ENCODE measurements at places on chromosomes 16 and 17. TPM values are rescaled to one million over a fixed set of nuclear protein-coding genes. Genes with fewer than 3 reads are reported as not detected.

DNA sequence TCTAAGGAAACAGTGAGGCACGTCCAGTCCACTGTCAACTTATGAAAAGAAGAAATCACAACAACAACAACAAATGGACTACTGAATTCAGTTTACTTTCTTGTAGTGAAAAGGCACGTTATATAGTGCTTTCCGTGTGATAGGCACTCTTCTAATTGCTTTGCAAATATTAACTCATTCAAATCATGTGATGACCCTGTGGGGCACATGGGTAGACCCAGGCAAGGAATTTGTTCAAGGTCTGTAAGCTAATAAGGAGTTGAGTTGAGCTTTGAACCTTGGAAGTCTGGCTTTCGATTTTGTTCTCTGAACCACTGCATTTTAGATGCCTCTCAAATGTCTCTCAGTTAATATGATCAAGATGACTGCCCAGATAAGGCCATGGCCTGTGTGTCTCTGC lies 295.1 kb upstream of the RBFOX1 start:
- DNase-seq: no peak

DNA sequence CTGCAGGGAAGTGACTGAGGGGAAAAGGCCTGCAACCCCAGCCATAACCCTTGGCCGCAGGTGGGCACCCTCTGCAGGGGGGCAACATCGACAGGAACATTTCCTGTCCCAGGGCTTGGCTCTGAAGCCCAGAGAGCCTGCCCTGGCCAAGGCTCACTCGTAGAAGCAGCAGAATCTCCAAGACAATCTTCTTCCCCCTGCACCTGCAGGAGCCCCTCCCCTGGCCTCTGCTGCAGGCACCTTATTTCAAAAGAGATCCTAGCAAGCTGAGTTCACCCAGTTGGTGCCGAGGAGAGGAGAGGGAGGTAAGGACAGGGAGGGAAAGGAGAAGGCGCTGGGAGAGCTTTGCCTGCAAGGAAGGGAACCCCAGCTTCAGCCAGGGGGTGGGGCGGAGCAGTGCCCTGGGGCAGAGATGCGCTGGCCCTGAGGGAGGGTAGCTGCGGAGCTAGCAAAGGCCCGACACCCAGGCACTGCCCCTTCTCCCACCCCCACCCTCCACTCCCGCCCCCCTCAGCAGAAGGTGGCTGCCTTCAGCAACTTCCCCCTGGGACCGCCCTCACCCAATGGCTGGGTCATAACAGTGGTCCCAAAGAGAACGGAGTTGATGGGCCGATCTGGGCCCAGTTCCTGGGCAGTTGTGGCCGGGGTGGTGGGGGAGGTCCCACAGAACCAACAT lies 104.3 kb upstream of the TNRC6C start:
- DNase-seq: no peak

DNA sequence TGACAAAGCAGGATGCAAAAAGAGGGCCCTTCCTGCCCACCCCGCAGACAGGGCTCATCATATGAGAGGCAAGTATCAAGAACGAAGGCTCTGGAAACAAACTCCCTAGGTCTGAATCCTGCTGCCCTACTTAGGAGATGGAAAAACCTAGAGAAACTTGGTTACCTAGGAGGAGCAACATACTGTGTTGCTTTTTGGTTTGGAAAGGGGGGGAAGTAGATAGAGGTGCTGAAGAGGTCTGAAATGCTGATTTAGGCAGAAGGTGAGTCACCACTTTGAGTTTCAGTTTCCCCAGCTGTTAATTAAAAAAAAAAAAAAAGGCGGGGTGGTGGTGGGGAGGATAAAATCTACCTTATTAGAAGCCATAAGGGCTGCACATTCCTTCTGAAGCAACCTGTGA lies 1.5 kb downstream of the N4BP1 start:
- DNase-seq: no peak

RNF43 gene
- 40.3 TPM for total RNA-seq

- peak; percentile 79 for DNase-seq
Measured at GRCh38 chr17:43530288-43531081, 15.7 kb downstream of the ETV4 start.

DNA sequence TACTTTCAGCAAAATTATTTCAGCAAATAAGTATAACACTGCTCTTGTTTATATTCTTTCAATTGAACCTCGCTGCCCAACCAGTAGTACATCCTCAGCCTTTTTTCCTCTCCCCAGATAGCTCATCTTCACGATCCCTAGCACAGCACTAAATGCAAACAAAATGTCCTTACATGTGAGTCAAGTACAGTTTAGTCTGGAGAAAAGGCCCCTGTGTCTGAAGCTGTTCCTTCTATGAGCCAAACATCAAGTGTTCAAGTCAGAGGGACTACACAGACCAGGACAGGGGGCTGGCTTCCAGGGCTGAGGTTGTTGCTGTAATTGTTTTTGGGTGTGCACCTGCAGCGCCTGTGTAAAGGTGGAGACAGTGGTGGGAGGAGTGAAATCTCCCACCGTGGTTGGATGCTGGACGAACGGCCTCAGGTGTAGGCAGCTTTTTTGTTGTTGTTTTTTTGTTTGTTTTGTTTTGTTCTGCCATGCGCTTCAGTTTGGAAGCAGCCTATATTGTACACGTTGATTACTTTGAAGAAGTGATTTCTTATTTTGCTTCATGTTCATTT lies 147.1 kb downstream of the PRKCA start:
- DNase-seq: no peak

DNA sequence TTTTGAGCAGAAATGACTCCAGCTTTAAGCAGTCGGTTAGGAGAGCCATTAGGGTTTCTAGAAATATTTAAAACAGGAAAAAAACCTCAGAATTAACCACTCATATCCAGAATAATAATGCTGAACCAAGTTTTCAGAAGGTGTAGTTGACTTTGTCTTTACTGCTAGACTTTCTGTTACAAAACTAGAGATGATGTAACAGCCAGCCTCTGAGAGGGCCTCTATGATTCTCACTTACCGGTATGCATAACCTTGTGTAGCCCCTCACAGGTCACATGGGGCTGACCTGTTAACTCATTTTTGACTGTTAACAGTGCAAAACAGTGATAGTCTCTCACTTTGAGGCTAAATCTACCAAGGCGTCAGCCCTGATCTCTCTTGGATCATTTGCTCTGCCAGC lies 74.3 kb downstream of the TEX14 start:
- no peak for DNase-seq

ADAD2 gene
- not detected for total RNA-seq

- DNase-seq: no peak
Measured at GRCh38 chr17:68397108-68397536, 60.2 kb downstream of the WIPI1 start.

DNA sequence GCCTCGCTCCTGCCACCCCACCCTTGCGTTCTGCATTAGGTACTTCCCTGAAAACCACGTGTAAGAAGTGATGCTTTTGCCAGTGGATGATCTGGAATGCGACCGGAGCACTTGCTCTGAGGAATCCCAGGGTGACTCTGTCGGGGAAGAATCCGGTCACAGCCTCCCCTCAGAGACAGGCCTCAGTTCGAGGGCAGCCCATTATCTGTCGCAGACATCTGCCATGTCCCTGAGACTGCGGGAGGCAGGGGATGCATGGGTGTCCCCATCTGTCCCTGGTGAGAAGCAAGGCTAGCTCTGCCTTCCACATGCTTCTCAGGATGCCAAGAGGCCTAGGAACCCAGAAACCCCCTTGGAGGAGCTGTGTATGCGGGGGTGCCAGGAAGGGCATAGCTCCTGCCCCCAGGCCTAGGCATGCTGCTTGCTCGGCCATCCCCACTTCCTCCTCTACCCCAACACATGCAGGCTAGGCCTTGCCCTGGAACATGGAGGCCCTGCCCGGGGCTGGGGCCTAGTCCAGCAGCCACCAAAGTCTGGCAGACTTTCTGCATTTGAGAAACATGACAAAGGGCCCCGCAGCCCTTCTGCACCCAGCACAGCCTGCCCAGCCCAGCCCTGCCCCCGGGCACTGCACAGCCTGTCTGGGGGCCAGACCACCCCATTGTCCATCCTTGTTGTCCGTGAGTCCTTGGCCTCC lies 20.5 kb downstream of the MNT start:
- DNase-seq: no peak

DNA sequence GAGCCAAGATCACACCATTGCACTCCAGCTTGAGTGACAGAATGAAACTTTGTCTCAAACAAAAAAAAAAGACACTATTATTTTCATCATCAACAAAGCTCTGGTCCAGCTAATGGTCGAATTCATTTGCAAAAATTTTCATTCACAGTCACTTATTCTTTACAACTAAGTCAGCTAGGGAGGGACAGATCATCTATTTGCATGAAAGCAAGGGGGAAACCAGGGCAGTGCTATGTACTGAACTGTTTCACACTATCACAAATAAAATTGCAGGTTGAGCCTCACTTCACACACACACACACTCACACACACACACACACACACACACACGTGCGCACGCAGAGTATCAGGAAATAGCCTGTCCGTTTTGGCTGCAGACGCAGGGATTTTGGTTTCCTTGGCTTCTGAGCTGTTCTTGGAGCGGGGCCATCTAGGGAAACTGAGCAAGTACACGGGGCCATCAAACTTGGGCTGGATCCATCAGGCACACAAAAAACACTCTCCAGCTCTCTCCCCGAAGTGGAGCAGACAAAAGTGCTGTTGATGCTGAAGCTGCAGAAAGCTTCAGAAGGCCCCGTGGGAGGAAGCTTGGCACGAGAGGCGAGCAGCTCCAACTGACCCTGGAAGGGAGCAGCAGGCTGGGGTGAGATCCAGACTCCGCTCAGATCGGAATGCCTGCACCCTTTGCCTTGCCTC lies 44.3 kb upstream of the HELZ start:
- DNase-seq: no peak

TBC1D3I gene
- total RNA-seq: 0.80 TPM

- DNase-seq: no peak
Measured at GRCh38 chr16:56281249-56281805, 90.0 kb downstream of the GNAO1 start.

GRCh38 chr17:61285526-61286320 lies 113.9 kb upstream of the TBX2 start:
- no peak for DNase-seq

GRCh38 chr17:74198694-74199093 lies 4.8 kb upstream of the RPL38 start:
- no peak for DNase-seq

DNA sequence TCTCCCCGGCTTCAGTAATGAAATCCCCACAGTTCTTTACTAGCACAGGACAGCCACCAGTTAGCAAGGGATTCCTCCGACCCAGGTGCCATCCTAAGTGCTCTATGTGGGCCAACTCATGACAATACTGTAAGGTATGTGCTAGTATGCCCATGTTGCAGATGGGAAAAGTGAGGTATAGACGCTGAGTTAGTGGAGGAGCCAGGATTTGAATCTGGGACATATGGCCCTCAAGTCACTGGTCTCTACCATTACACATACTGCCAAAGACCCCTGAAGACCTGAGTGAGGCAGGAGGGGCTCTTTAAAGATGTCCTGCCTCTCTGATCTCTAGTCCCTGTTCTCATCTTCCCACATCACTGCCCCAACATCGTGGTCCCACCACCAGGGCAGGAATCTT lies 36.2 kb upstream of the MRPS23 start:
- DNase-seq: no peak

HLF gene
- total RNA-seq: 1.5 TPM

- no peak for DNase-seq
Measured at GRCh38 chr16:58518083-58518979, 3.0 kb downstream of the SETD6 start.

DNA sequence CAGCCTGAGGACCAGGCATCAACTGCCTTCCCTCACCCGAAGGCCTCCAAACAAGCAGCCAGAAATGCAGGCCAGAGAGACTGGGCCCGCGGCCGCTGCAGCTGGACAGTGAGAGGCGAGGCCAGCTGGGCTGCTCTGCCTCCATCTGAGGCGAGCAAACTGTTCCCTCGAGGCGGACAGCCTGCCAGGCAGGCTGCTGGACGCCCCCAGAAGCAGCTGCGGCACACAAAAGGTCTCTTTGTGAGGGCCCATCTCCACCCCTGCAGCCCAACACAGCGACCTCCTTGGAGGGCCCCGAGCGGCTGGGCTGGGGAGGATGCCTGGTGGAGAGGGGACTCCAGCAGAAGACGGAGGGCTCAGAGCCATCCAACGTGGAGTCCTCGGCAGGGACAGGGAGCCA lies 4.7 kb downstream of the CORO7 start:
- no peak for DNase-seq

DNA sequence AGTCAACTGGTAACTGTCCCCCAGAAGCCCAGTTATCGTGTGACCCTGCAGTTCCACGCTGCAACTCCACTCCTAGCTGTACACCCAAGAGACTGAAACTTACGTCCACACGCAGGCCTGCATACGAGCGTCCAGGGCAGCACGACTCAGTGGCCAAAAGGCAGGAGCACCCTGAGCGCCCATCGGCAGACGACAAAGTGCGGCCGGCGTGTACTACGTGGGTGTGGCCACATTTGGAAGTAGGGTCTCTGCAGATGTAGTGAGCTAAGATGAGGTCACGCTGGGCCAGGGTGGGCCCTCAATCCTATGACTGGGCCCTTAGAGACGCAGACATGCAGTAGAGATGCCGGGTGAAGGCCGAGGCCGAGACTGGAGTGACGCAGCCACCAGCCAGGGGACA lies 13.5 kb downstream of the GALNS start:
- DNase-seq: no peak

DNA sequence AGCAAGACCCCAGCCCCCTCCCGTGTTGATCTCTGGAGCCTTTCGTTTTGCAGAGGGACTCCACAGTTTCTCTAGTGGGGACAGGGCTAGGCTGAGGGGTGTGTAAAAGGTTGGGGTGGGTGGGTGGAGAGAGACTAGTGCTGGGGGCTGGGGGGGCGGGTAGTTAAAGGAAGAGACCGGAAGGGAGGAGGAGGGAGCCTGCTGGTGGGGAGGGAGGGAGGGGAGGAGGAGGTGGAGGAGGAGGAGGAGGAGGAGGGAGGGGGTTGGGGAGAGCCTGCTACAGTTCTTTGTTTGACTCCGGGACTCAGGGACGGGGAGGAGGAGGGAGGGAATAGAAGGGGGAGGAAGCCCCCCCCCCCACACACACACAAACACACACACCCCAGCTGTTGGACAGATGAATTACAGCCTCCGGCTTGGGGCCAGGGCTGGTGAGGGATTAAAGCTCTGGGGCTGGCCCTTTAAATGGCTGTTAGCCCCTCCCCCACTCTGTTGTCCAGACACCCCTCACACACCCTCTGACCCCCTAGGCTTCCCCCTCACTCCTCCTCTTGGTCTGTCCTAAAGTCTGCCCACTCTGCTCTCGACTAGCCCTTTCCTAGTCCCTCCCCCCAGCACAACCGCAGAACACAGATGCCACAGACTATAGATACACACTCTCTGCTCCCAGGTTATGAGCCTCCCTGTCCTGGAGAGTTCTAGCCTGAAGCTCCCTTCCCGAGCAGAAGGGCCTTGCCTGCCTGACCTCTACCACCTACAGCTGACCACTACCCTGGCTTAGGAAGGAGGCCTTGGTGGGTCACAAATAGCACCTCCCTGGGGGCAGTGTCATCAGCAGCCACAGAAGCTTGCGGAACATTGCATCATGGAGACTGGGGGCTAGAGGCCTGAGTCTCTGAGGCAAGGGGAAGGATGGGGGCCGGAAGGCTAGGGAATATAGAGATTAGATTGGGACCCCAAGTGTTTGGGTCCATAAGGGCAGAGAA lies 4.4 kb downstream of the KDM6B start:
- no peak for DNase-seq

GRCh38 chr16:77679901-77680300 lies 42.4 kb upstream of the NUDT7 start:
- no peak for DNase-seq

RHBDF1 gene
- 73.5 TPM for total RNA-seq

Data from mesothelial cell of epicardium (in vitro differentiated cells).